Right forelimb (tissue), 1 donor: ENCODE measurements at places on chromosomes 11 and 22.
A peak's percentile ranks its signal among the peaks of the same experiment; 100 is the strongest.

GRCh38 chr11:8103909-8104308, 22.9 kb downstream of the TUB start:
- DNase-seq = no peak

DNA sequence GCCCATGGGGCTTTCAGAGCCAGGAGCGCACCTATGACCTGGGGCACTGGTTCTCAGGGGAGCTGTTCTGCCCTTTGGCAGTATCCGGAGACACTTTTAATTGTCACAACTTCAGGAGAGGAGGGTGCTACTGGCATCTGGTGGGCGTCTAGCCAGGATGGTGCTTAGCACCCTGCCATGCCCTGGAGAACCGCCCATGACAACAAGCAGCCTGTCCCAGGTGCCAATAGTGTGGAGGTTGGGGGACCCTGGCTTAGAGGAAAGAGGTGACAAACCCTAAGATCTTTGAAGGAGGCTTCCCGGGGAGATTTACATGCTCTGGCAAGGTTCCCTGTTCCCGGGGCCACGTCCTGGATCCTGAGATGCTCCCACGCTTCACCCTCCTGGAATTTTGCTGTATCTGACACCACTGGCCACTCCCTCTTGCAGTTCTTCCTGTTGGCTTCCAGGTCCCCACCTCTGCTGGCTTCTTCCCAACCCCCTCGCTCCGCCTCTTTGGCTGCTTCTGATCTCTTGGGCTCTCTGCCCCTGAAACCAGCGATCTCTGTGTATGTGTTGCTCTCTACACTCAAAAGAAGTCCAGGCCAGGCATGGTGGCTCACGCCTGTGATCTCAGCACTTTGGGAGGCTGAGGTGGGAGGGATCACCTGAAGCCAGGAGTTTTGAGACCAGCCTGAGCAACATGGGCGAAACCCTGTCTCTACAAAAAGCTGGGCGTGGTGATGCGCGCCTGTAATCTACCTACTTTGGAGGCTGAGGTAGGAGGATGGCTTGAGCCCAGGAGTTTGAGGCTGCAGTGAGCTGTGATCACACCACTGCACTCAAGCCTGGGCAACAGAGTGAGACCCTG, 31.1 kb downstream of the FADS3 start:
- no peak for DNase-seq

DNA sequence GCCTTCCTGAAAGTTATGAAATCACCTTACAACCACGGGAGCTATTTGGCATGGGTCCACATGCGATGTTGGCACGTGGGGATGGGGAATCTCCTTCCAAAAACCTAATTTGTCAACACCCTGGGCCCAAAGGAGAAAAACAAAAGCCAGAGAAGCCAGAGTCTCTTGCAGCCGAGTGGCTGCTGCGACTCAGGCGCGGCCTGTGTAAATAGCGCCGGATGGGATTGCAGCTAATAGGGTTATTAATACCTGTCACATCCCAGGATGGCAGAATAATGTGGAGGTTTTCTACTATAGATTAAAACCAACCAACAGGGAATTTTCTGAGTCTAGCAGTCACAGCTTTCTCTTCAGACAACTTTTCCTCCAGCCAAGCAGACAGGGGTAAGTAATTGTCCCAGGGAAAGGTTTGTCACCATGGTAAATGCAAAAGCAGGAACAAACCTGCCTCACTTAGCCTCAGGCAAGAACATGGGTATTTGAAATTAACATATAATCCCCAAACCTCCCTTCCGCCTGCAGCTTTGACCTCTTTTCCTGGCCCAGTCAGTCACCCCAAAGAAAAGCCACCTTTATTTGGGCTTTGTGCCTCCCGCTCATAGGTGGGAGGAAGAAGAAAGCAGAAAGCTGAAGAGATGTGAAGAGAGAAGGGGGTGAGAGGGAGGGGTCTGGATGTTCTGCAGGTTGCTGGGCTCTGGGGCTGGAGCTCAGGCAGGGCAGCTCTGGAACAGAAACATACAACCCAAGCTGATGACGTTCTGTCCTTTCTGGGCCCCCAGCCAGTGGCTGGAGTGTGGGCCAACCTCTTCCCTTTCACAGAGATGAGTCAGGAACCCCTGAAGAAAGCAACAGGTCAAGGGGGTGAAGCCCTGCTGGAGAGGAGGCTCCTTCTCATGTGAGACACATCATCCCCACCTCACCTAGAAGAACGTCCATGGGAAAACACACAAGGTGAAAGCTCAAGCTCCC, 376.5 kb downstream of the NXPE2 start:
- DNase-seq = no peak

DNA sequence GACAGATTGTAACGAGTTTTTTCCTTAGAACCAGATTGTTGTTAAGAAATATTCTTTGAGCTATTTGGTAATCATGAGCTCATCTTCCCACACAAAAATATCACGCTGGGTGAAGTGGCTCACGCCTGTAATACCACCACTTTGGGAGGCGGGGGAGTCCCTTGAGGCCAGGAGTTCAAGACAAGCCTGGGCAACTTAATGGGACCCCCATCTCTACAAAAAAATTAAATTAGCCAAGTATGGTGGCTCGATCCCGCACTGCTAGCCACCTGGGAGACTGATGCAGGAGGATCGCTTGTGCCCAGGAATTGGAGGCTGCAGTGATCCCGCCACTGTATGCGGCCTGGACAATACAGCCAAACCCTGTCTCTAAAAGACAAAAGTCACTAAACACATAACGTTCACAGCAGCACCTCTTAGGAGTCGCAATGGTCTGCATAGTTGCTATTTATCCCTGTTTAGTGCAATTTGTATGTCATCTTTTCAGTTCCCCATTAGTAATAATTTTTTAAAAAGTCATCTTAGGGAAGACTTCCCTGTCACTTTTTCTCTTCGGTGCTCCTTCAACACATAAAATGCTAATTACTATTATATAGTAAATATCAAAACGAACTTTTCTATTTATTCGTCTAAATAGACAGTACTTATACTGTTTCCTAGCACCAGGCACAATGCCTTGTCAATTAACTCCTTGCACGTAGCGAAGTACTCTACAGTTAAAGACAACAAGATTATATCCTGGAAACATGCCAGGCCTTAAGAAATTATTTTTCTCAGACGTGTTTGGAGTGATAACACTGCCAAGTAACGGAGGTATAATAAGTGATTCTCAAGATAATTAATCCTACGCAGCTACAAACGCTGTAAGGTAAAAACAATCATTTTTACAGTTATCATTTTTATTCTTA, 1.1 kb downstream of the ST13 start:
- DNase-seq = no peak

DNA sequence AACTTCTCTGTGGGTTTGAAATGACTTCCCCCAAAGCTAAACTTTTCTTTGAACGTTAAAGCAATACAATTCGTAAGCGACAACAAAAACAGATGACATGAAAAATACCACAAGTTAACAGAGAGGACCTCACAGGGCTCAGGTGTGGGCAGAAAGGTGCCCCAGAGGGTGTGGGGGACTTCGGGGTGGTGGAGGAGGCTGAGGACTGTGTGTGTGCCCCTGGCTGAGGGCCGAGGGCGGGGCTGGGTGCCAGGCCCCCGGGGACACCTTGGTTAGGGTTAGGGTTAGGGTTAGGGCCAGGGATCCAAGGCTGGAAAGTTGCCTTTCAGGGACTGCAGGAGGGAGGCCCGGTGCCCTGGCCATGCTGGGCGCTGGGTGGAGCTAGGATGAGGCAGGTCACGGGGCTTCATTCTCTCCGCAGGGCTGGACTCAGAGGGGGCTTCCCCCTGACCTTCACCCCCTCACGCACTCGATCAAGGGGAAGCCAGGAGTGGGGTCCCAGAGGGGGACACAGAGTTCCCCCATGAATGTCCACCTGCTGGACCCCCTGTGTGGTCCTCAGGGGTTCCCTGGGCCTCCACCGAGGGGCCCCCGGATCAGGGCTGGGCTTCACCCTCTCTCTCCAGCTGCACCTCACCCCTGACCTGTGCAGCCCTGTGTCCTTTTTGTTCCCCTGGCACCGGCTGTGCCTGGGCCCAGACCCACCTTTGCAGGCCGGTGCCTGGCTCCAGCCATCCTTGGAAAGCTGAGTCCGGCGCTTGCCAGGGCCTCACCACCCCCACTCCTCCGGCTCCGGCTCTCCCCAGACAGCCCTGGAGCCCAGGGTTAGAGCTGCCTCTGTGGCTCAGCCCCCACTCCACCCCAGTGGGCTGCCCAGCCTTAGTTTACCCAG, 7.0 kb downstream of the TNNI2 start:
- DNase-seq = no peak

DNA sequence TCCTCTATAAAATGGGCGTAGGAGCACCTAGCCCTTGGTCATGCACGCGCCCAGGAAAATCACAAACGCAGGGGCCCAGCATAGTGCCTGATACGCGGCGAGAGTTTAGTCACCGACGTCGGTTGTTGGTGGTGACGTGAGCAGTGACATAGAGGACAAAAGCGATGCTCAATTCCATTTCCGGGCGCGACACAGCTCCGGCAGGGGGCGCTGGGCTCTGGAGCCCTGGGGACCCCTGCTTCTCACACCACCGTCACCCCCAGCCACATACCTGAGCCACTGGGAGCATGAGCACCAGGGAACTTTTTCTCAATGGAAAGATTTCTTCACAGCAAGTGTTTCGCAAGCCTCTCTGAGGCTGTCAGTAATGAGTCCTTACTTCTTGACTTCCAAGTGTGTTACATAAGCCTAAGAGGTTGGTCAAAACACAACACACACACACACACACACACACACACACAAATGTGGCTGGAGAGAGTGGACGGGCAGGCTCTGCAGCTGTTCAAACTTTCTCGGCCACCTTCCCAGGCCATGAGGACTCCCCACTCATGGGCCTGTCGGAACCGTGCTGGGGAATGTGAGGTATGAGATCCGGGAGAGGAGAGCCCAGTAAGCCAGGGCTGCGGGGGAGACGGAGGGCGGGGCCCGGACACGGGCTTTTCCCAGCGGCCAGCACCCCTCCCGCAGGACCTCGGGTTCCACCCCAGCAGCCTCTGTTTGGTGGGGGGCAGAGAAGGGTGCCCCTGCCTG, 36.9 kb upstream of the LINC01488 start:
- peak; percentile 73 for DNase-seq

GRCh38 chr22:47340851-47341436, 578.5 kb downstream of the TBC1D22A start:
- DNase-seq = no peak

DNA sequence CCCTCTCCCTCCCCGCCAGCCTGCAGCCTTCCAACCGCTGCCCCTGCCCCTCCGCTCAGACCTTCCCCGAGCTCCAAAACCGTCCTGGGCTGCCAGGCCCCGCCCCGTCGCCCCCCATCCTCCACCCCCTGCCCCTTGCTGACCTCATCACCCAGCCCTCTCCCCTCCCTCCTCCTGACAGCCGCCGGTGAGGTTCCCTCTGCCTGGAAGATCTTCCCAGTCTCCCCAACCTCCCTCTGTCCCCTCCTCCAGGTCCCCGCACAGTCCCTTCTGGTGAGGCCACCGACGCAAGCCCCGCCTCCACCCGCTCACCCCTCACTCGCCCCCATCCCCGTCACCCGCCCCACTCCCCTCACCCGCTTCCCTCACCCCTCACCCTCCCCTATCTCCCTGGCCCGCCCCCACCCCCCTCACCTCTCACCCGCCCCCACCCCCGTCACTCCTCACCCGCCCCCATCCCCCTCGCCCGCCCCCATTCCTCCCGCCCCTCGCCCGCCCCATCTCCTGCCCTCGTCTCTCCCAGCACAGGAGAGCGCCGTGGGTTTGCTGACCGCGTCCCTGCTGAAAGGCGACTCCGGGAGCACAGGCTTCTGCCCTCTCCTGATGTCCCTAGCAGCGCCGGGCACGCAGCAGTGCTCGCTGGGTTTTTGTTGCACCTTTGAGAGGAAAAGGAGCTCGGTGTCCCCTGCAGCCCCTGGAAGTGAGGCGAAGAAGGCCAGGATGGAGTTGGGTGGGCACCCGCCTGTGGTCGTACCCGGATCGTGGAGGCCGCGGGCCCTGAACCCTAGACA, 16.4 kb upstream of the UPK3A start:
- peak; percentile 65 for DNase-seq

GRCh38 chr11:3160252-3161031, 4.7 kb downstream of the OSBPL5 start:
- peak; percentile 89 for DNase-seq

- DNase-seq = no peak
Measured at GRCh38 chr11:44944853-44945235, 5.8 kb downstream of the TP53I11 start.

DNA sequence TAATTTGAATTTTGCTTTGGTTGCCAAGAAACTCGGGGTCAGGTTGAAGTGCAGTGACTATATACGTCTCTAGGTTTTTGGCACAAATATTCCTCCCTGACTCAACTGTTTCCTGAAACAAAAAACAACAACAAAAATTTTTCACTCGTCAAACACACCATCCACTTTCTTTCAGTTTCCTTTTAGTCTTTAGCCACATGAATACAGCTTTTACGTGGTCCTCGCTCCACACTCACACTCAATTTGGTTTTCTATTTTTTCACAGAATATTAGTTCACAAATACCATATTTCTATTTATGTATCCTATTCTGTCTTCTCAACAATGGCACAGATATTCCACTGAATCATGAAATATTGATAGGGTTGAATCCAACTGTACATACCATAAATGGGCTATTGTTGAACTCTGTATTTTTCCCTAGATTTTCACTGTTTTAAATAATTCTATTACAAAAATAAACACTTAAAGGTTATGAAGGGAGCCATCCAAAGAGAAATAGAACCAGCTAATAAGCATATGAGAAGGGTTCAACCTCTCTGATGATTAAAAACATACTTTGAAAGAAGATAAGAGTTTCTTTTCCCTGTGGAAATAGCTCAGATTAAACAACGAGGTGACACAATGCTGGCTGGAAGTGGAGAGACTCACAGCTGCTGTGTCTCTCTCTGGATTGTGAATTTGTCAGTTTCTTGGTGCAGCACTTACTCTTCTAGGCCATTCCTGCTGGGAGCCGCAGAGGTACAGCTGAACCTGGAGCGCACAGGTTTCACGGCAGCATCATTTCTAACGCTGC, 5.1 kb upstream of the FBLN1 start:
- no peak for DNase-seq

DNA sequence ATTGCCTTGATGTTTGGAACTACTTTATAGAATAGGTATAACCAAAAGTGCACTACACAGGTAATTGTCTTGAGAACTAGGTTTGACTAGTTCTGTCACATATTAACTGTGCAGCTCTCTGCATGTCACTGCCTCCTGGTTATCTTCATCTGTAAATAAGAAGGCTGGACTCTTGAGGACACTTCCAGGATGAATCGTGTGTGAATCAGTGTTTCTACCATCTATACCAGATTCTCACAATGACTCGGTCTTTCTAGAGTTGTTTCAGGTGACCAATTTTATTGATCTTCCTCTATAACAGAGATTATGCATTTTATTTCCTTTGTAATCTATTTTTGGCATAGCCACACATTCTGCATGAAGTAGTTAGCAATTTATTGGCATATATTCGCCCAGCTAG, 1181.0 kb upstream of the TENM4 start:
- DNase-seq = no peak

DNA sequence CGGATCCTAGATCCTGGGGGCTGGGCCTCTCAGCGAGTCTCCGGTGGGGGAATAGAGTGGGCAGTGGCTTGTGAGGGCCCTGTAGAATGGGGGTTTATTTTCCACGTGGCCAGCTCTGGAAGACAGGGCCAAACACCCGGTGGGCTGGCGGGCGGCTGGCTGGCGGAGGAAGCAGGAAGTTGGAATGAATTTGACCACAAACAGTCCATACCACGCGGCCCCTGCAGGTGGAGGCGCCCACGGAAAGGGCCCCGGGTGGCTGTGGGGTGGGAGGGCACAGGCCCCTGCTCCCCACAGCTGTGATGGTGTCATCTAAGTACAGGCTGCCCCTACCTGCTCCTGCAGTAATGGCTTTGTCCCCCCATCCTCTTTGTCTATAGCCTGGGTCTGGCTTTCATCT, 15.1 kb downstream of the MCAT start:
- DNase-seq = no peak

GRCh38 chr11:77151804-77152509, 23.9 kb downstream of the MYO7A start:
- DNase-seq = no peak
